ENCODE measurements at places on chromosomes 12 and 14.

GRCh38 chr12:1592444-1593173 lies 1.8 kb downstream of the FBXL14 start:
- DNase-seq, result peak; percentile 67

- DNase-seq, result no peak
Observed at GRCh38 chr12:130124106-130124505, 38.2 kb upstream of the FZD10 start.

- DNase-seq, result no peak
Observed at GRCh38 chr14:66507181-66507721, 696 bp upstream of the GPHN start.

GRCh38 chr14:103739466-103739792 lies 23.8 kb downstream of the ZFYVE21 start:
- DNase-seq, result no peak

GRCh38 chr14:65637780-65638179 lies 225.2 kb downstream of the FUT8 start:
- DNase-seq, result peak; percentile 51

GRCh38 chr12:118346895-118347294 lies 25.8 kb downstream of the TAOK3 start:
- DNase-seq, result no peak

DNA sequence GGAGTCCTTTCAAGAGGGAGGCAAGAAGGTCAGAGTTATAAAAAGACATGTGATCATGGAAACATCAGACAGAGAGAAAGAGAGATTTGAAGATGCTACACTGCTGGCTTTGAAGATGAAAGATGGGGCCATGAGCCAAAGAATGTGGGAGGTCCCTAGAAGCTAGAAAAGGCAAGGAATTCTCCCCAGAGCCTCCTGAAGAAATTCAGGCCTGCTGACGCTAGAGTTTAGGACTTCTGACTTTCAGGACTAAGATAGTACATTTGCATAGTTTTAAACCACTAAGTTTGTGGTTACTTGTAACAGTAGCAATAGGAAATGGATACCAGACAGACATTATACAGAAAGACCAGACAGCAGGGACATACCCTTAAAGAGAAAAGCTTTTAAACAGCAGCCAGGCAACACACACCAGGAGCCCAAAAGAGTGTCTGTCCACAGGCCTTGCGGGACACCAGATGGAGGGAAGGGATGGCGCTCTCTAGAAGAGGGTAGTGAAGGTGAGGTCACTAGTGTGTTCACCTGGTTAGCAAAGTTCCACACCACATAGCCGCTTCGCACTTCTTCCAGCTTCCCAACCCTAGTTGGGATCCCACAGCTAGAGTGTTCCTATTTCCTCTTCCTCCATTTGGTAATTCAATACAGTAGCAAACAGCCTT lies 29.7 kb upstream of the CEBPE start:
- no peak for DNase-seq

DNA sequence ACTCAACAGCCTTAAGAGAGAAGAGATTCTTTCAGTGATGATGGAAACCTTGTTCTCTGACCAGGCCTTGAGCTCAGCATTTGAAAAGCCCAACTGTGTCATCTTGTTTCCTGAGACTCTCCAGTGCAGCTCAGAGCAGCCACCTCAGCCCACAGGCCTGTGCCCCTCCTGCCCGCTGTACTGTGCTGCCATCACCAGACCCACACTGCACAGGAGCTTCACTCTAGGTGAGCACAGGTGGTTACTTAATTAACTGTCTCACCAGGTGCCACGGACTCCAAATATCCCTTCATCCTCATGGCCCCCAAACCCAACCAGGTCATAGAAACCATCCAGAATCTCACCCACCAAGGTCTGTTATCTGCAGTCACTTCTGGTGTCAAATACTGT lies 51.3 kb downstream of the JAG2 start:
- no peak for DNase-seq

GRCh38 chr12:79400481-79400880 lies 290.3 kb downstream of the PAWR start:
- no peak for DNase-seq

GRCh38 chr12:124149287-124149686 lies 145.6 kb upstream of the RFLNA start:
- DNase-seq, result no peak

DNA sequence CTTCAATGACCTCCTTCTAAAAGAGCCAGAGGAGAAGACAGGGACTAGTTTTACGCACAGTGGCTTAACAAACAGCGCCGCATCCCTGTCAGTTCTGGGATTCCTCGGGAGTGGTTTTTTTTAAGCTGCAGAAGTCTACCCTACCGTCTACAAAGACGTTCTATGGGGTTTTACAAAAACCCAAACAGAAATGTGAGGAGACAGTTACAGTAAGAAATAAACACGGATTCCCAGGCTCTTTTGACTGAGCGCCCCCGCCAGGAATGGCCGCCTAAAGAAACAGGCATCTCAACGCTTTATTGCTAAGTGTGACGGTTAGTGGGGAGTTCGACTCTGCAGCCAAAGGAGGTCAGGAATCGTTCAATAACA lies 484 bp downstream of the ALKBH1 start:
- DNase-seq, result no peak

DNA sequence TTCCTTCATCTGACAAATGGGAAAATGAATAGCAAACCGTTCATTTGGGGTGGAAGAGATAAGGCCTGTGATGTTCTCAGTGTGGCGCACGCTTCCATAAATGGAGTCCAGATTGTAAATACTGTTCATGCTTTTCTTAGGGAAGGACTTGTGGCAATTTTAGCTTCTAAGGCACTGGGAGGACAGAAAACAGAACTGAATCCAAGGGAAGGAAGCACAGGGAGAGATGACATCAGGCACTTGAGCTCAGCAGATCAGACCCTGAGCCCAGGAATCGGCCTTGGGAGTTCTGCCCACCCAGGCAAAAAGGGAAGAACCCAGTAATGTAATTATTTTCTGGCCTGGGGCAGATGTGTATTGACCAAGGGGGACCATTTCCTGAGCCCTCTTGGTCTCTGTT lies 7.2 kb upstream of the SH2B3 start:
- DNase-seq, result no peak

DNA sequence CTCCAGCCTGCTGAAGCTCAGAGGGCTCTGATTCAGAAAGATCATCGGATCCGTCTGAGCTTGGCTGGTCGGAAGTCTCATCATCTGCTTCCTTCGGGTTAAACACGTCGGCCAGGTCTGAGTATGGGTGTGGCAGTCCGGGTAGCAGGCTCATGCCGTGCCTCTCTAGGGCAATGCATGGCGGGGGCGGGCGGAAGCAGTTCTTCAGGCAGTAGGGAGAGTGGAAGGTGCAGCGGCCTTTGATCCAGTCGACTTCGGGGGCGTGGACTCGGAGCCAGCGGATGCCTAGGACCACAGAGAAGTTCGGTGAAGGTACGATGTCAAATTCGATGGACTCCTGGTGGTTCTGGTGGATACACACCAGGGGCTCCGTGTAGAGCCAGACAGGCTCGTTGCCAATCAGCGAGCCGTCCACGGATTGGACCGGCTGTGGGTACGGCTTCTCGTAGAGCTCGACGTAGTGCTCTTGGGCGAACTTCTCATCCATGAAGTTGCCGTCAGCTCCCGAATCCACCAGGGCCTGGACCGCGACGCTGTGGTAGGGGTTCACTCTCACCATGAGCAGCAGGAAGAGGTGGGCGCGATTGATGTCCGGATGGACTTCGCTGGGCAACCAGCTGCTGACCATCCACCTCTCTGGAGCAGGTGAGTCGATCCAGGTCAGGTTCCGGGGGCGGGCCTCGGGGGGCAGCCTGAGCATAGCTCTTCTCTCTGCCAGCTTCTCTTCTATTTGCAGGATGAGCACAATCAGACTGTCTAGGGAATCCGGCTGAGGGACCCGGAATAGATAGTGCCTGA lies 20.3 kb downstream of the RTL1 start:
- DNase-seq, result no peak

DNA sequence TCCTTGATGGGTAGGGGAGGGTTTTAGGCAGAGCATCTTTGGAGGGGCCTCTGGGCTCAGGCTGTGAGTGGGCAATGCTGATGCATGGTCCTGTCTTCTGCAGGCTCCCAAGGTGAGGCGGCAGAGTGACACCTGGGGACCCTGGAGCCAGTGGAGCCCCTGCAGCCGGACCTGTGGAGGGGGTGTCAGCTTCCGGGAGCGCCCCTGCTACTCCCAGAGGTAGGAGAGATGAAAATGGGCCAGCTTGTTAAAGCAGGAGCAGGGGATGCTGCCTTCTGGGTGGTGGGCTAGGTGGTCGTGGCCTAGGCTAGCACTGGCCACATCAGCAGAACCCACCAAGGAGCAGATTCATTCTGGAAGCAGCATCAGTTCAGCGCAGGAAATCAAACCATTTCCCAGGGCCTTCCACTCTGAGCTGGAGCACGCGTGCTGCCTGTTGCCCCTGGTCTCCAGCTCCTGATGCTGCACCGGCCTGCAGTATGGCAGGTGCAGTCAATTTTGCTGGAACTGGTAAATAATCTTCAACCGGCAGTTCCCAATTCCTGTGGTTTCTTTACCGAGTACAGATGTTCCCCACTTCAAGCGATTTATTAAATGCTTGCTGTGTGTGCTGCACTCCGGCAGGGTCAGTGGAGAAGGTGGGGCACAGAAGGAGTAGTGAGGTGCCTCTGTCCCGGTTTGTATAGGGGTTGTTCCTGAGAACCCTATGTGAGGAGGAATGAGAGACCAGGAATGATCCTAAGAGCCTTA lies 7.4 kb downstream of the PAPLN start:
- DNase-seq, result no peak

DNA sequence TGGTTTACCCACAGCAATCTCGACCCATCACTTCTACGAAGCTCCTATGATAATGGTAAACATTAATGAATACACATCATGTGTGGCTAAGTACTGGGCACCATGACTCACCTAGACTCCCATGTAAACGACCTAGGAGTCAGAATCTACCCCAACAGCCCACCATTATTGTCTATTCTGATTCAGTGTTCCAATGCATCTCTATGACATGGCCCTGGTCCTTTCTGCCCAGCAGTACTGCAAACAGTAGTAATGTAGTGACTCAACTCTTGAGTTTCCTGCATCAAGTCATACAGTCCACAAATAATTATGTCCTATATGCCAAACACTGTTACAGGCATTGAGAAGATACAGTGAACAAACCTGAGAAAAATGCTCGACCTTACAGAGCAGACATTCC lies 14.6 kb downstream of the GTF2A1 start:
- DNase-seq, result peak; percentile 15

DNA sequence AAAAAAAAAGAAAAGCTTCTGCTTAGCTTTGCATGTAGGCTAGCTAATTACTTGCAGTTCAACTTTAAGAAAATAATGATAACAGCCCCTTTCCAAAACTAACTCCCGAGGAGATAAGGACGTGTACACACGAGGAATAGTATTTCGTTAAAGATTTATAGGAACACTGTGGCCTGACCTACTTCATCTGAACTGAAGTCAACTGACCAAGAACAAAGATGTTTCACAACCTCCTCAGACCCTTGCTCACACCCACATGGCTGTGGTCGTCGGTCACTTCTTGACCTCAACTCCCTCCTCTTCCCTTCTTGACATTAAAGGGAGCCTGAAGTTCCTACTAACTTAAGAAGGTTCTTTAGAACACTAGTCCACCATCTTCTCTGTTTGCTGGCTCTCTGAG lies 25.3 kb upstream of the FAM181A start:
- no peak for DNase-seq

- no peak for DNase-seq
Observed at GRCh38 chr14:65198346-65198745, 96.0 kb upstream of the MAX start.

DNA sequence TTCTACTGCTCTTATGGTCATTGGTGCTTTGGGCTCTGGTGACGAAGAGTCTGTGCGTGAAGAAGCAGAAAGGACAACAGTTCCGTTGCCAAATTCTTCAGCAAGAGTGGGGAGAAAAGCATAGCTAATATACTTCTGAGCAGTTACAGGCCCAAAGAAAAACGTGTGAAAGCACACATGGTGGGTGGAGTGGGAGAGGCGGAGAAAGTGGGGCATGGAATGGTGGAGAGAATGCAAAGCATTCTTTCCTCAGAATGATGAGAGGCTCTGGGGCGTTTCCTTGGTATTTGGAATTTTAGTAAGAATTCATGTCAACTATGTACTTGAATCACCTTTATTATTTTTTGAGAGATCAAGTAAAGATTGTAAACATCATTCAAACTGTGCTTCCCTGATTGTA lies 396.1 kb downstream of the NAV3 start:
- no peak for DNase-seq

- DNase-seq, result peak; percentile 81
Observed at GRCh38 chr14:89767861-89768268, 186.7 kb downstream of the EFCAB11 start.

DNA sequence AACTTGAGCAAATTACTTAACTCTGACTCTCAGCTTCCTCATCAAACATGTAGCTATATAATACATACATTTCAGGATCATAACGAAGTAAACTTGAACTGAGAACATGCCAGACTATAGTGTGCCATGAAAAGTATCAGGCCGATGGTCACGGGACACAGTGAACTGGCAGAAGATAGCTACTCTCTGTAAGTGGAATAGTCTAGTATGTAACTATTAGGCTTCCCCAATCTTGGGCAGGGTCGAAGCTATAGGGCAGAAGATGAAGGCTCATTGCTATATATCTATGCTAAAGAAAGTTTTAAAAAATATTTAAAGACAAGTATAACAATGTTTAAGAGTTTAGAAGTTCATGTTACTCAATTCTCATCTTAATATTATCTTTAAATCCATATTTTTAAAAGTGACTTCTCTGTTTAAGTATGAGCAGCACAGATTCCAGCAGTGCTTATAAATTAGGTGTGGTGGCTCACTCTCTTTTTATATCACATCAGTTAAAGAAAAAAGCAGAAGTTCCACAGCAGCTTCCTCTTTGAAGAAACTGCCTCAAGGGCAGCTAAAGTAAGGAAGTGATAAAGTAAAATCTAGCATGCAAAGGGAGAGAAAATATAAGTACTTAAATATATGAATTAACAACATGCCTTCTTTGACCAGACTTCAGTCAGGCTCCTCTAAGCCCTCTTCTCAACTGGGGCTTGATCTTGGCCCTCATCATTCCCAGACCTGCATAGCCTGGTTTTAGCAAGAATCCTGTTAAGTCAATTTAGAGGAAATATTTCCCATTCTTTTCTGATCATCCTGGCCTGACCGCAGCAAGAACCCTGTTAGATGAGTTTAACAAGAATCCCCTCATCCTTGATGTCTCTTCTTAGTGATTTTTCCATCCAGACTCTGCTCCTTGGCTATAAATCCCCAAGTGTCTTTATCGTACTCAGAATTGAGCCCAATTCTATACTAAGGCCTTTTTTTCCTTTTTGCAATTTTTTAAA lies 8.4 kb upstream of the GLIPR1 start:
- DNase-seq, result no peak

DNA sequence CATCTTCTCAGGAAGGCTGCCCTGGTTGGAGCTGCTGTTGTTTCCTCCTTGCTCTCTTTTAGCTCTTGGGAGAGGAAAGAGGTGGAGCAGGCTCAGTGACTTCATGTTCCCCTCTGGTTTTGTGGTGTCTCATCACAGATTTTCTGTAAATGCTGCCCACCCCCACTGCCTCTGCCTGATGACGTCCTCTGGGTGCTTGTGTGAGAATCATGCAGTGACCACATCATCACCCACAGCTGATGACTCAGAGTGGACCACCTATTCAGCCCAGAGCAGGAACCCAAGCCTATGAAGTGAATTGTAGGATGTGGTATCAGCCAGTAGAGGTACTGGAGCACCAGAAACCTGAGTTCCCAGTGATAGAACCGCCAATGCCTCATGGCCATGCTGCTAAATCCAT lies at the start of gene GZMB:
Gene GZMB (minus strand): TSS at position 33 of the 400 bp plus-strand sequence. CDS start 30 bp downstream, at position 3.
- DNase-seq, result peak; percentile 84

GRCh38 chr12:53197011-53197640 lies 9.9 kb downstream of the ITGB7 start:
- DNase-seq, result no peak

All from CD4-positive, alpha-beta T cell treated with Interleukin-4 for 4 hours (primary cell).